ENCODE measurements at places on chromosomes 5 and 9.

DNA sequence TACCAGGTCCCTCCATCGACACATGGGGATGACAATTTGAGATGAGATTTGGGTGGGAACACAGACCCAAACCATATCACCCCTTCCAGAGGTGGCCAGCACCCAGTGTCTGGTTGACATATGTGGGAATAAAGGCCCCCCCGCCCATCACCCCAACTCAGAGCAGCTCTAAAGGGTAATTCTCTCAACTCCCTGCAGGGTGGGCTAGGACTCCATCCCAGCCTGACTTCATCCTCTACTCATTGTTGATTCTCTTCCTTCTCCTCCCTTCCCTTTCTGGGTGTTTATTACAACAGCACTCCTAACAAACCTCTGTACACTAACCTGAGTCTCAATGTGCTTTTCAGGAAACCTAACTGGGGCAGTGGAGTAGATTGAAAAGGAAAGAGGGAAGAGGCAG is 339.9 kb downstream of the ACTL7B start:
- no peak for DNase-seq

DNA sequence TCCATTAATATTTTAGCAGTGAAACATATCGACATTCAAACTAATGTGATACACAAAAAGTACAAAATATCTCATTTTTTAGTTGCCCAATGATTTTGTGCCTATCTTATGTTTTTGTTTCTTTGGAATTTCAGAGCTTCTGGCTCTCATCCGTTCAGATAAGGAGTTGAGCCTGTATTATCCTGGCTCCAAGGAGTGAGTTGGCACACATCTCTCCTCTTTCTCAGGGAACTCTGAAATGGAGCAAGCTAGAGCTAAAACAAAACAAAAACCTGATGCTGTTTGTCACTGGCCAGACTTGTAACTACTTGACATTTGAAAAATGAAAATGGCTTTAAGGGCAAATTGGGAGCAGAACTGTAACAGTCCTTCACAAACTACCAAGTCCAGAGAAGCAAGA is 131.3 kb upstream of the SLC28A3 start:
- no peak for DNase-seq

DNA sequence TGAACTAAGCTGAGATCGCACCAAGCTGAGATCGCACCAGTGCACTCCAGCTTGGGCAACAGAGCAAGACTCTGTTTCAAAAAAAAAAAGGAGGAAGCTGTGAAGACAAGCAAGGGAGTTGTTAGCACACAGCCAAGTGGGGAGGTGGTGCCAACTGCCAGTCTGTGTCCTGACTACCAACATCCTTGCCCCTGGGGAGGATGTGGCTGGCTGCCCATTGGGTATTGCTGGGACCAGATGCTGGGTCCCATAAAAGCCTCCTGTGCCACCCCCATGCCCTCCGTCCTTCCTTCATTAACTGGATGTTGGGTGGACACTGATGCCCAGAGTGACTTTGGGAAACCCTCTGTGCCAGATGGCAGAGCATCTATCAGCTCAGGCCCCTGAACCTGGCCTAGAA is 157.1 kb upstream of the COL5A1 start:
- no peak for DNase-seq

- DNase-seq = no peak
These were observed 368.9 kb downstream of the TMEM161B start for GRCh38 chr5:87899721-87900131.

DNA sequence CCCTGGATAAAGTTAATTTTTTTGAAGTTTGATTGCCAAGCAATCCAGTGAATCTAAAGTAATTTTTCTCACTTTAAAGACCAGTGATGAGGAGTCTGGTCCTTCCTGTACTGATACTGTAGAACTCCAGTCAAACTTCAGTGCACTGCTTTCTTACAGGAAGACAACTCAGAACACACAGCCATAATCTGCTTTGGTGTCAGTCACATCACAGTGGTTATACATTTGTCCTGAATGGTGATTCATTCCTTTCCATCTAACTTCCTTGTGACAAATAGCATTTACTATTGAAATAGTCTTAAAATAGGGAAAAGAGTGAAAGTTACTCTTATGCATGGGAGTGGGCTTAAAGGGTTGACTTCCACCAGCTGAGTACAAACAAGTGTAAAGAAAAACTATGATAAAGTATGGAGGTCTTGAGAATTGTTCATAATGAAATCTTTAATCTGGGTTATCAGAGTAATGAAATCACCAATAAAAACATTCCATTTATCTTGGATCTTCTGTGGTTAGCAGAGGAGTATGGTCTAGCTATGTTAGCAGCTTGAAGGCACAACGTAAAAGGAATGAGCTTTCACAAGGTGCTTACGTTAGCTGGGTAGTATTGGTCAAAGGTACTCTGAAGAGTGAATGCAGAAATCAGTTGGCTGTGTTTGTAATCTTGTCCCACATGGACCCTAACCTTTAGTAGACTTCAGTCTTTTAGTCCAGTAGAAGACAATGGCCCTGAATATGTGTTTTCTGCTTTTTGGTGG is 41.5 kb downstream of the DCP2 start:
- no peak for DNase-seq

DNA sequence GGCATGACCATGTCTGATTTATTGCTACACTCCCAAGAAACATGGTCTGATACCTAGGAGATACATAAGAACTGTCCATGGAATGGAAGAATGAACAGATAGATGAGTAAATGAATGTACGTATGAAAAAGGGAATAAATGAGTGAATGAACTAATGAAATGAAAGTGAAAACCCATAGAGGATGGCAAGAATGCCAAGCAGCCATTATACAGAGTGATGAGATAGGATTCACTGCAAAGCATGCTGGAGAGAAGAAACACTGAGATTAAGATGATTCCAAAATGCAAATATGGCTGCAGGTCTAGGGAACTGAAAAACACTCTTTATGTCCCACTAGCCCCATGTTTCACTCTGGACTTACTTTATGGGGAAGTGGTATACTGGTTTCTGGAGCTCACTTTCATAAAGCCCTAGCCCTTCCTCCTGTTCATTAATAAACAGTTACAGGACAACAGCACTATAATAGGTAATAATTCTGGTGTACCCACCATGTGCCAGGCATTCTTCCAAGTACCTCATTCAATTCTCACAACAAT is 170.3 kb upstream of the RAD23B start:
- no peak for DNase-seq

DNA sequence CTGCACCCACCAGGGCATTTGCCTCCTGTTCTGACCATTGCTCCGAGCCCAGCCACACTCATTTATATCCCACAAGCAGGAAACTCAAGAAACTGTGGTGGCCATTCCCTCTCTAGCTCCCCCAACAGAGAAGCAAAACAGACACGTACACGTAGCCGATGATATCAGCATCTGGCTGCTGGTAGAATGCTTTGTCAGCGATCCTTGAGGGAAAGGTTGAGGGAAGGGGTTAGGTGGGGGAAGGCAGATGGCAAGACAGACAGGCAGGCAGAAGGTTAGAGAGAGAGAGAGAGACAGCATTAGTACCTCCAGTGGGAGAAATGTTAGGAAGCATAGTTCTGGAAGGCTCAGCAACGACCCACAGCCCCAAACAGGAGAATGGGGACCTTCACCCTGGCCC is 7.8 kb downstream of the HIGD2A start:
- no peak for DNase-seq

- no peak for DNase-seq
These were observed 639.7 kb upstream of the C9orf72 start for GRCh38 chr9:28212979-28213378.

DNA sequence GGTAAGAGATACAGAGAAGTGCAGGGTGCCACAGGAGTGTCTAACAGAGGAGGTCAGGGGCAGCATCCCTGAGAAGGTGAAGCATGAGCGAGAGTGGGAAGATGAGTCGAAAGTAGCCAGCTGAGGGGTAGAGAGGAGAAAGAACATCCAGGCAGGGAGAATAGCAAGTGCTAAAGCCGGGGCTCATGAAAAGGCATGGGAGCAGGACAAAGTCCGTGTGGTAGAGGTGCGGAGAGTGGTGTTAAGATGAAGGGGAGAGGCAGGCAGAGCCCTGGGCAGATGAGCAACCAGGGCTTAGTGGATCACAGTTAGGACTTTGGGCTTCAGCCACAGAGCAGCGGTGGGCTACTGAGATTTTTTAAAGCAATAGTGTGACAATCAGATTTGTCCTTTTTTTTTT is 10.5 kb downstream of the SLC22A5 start:
- no peak for DNase-seq

- no peak for DNase-seq
These were observed 575.8 kb downstream of the TLE1 start for GRCh38 chr9:81113453-81114124.

- no peak for DNase-seq
These were observed 1.1 kb upstream of the ARSI start for GRCh38 chr5:150303660-150304386.

GRCh38 chr5:159780246-159780645 is 136.0 kb upstream of the ADRA1B start:
- DNase-seq = no peak

DNA sequence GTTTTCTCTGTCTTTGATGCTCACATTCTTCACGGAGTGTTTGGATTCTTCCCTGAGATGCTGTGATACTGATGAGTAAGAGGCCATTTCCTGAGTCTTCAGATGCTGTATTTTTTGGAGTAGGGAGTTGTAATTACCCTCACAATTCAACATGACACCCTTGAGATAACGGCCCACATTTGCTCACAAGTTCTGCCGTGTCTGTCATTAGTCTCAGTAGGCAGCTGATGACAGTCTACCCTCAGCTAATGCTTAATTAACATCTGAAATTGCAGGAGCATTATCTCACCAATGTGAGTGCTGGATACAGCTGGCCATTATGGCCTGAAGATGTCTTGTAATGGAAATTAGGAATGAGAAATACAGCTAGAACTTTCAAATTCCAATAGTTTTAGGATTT is 307.1 kb upstream of the ADCY2 start:
- DNase-seq = no peak

DNA sequence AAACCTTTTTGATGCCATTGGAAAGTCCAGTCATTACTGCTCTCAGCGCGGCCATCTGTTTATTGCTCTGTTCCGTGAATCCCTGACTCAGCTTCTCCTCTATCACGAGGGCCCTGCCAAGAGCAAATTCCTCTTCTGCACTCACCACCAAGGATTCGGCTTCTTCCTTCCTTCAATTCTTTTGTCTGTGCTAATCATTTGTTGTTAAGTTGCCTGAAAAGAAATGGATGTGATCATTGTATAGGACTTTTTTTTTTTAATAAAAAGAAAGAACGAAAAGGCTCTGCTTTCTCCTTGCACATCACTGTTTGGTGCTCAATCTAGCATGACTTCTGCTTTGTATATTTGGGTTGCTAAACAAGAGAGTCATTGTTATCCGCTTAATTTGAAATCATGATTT is 128.7 kb upstream of the PIK3R1 start:
- no peak for DNase-seq

DNA sequence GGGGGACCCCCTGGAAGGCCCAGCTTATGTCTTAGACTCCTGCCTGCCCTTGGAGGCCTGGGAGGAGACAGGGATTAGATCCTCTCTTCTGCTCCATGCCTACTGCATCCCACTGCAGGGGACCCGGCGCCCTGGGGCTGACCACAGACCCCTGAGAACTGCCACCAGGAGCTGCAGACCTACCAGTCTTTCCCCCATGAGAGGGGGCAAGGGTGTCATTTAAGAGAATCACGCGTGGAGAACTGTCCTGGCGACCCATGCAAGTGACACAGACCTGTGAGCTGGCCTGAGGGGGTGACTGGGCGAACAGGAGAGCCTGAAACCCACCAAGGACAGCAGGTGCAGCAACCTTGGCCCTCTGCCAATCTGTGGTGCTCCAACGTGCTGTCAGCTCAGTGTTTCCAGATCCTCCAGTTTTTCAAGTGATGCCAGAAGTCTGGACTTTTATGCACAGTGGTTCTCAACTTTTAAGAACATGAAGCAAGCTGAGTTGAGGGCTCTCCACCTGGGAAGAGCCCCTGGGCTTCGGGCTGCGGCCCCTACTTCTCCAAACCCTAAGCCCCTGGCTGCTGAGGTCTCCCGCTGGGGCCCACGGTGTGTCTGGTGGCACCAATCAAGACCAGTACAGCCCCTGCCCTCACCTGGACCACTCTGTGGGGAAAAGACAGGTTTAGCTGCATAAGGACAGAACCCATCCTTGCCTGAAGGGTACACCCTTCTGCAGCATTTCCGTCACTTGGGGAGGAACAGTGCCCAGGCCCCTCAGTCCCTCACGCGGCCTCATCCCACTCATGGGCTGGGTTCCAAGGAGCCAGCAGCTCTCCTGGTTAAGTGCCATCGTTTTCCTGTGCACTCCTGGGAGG is 18.2 kb downstream of the GFPT2 start:
- no peak for DNase-seq

- DNase-seq = no peak
These were observed 100.0 kb downstream of the GDNF start for GRCh38 chr5:37739817-37740261.

DNA sequence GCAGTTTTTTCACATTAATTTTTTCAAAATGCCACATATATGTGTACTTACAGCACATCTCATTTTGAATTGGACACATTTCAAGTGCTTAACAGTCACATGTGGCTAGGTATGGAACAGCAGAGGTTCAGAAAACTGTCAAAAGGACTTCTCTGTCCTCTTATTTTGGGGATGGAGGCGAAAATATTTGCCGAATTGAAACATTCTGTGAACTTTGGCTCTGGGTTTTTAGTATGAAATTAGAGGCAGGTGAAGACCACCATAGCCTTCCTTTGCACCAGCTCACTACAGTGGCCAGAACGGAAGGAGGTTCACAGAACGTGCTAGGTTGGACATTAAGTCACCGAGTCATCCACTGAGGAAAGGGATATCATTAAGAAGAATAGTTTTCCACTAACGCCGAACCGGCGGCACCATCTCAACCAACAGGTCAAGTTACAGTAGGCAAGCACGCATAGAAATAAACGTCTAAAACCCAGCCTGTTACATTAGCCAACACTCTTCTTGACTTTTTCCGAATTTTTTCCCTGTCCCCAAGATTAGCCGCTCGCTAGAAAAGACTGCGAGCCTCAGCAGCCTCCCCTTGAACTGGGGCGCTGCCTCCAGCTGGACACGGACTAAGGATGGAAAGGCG is 1.8 kb upstream of the TLE4 start:
- no peak for DNase-seq

GRCh38 chr9:87112656-87113055 is 165.3 kb upstream of the GAS1 start:
- DNase-seq = no peak

DNA sequence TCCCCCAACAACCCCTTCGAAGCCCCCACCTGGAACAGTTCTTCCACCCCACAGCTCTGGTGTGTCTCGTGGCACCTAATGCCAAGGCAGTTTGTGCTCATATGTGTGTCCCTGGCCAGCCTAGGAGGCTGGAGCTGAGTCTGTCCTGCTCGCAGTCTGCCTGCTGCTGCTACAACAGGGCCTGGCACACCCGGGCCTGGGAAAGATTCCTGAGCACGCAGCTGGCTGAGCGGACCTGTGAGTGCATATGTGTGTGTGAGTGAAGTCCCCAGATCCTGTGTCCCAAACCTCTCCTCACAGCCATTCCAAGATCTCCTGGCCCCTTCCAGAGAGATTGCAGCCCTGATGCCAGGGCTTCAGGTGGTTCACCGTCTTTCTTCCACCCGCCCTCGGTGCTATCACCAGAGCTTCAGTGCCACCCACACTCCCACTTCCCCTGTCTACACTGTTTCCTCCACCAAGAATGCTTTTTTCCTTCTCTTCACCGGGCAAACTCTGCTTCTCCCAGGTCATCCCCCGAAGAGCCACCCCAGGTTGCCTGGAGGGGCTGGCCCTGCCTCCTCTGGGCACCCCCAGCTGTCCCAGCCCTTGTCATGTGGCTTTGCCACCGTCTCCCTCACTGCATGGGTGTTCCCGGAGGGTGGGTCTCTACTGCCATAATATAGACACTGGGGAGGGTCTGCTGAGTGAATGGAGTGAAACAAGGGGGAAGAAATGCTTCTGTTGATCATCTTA is 28.4 kb downstream of the LMX1B start:
- DNase-seq = no peak

GRCh38 chr5:116176121-116176520 is 91.3 kb downstream of the COMMD10 start:
- no peak for DNase-seq

Measured in CD4-positive, alpha-beta T cell treated with Interleukin-1 beta for 1 hour (primary cell).